ENCODE measurements at places on chromosomes 2 and 18.

DNA sequence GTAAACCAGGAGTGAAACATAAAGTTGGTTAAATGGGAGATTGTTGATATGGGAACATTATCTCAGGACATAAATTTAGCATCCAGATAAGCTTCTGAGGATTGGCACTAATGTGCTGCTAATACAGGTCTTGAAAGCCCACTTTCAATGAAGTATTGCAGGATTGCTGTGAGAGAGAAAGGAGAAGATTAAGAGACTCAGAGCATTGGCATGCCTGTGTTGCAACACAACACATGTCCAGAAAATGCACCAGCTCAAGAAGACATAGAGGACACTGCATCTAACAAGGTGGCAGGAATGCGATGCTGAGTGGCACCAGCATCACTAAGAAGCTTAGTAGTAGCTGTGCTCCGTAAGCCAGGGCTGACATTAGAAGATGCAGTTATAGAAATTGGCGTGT, 728.9 kb downstream of the SUCLG1 start:
- DNase-seq = no peak

DNA sequence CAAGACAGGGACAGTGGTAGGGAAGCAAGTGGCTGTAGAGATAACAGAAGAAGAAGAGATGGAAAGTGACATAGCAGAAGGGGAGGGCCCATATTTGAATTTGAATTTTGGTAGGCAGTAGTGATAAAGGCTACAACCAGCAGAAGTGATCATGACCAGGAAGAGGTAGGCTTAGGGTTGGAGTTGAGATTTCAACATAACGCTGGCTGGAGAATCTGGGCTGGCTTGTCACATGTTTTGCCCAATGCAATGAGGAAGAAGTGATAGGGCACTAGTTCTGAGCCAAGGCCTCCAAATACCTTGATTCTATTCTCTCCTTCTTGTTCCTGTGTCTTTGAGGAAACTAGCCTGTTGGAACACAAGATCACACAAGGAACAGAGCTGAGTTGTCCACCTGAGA, 69.4 kb downstream of the SCG2 start:
- no peak for DNase-seq

DNA sequence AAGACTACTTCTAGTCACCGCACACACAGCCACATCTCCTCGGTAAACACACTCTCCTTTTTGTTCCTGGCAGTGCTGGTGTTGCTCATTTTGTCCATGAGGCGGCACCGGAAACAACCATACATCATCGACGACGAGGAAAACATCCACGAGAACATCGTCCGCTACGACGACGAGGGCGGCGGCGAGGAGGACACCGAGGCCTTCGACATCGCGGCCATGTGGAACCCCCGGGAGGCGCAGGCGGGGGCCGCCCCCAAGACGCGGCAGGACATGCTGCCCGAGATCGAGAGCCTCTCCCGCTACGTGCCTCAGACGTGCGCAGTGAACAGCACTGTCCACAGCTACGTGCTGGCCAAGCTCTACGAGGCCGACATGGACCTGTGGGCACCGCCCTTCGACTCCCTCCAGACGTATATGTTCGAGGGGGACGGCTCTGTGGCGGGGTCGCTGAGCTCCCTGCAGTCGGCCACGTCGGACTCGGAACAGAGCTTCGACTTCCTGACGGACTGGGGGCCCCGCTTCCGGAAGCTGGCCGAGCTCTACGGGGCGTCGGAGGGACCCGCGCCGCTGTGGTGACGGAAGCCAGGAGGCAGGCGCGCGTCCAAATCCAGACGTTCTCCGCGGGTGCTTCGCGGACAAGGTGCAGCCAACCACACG, 221.0 kb downstream of the CDH20 start:
- peak; percentile 17 for DNase-seq

- DNase-seq = no peak
These were observed 32.9 kb downstream of the RTP5 start for GRCh38 chr2:241902357-241902991.

GRCh38 chr2:213609570-213610170, 325.4 kb downstream of the SPAG16 start:
- no peak for DNase-seq

- DNase-seq = no peak
These were observed 7.4 kb upstream of the NTSR2 start for GRCh38 chr2:11677136-11678055.

GRCh38 chr2:74861531-74861930, 27.6 kb downstream of the HK2 start:
- no peak for DNase-seq

- no peak for DNase-seq
These were observed 128.0 kb downstream of the EPHA4 start for GRCh38 chr2:221444106-221444505.

- no peak for DNase-seq
These were observed 229.2 kb downstream of the SLC4A3 start for GRCh38 chr2:219856602-219857001.

DNA sequence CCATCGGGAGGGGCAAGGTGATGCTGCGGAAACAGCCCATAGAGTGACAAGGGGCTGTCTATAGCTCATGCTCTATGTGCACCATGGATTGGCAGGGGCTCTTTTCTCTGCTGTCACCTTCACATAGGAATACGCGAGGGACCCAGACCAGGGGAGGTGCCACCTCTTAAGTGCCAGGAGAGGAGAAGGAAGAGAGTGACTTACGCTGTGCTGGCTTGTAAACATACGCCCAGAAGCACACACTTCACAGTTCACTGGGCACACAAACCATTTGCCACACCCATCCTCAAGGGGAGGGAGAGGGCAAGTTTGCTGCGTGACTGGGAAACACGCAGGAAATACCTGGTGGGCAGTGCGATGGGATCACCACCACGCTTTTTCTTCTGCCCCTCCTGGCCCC, 65.1 kb upstream of the GPR45 start:
- DNase-seq = no peak

GRCh38 chr2:23523373-23524260, 138.6 kb downstream of the KLHL29 start:
- DNase-seq = no peak

GRCh38 chr2:215998636-215999035, 14.7 kb downstream of the MREG start:
- no peak for DNase-seq

DNA sequence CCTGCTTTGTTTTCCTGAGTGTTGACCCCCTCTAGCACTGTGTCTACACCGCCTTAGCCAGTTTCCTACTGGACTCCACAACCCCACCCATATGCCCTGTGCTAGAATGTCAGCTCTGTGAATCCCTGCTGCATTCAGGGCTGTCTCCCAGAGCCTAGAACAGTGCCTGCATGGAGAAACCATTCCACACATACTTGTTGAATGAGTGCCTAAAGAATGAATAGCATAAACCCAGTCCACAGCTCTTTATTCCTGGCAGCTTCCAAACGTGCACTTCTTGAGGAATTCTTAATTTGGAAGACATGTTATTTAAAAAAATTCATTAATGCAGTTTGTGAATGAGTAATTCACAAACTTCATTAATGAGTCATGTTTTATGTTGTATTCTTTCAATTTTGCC, 6.5 kb upstream of the NAPG start:
- DNase-seq = no peak

DNA sequence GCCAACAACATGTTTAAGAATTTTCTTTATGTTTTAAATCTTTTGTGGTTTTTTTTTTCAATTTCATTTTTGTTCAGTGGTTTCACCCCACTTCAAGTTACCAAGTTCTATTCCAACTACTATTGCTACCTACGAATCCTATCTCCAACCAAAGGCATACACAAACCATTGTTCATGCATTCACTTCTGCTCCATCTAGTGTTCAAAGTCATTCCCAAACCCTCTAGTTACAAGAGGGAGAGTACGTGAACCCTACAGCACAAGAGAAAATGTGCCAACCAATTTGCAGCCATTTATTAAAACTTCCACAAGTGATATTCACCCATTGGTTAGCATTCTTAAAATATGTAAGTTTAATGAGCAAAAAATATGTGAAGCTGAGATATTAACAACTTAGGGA, 295.1 kb upstream of the KYNU start:
- DNase-seq = no peak

GRCh38 chr2:96656540-96656939, 14.0 kb downstream of the FER1L5 start:
- DNase-seq = no peak

DNA sequence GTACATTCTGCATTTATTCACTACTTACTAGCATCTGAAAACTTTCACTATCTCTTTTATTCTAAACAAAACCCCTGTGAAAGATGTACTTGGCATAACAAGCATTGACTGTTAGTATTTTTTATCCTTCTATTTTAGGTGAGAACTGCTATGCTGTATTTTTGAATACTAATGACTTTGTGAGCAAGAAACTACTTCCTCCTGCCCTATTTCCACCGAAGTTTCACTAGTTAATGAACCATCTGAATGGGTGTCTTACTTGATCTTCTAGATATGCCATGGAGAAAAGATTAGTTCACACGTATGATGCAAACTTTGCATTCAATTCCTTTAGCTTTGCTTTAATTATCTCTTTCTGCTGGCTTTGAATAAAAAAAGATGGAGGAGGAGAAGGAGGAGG, 68.1 kb downstream of the EPHA4 start:
- no peak for DNase-seq

DNA sequence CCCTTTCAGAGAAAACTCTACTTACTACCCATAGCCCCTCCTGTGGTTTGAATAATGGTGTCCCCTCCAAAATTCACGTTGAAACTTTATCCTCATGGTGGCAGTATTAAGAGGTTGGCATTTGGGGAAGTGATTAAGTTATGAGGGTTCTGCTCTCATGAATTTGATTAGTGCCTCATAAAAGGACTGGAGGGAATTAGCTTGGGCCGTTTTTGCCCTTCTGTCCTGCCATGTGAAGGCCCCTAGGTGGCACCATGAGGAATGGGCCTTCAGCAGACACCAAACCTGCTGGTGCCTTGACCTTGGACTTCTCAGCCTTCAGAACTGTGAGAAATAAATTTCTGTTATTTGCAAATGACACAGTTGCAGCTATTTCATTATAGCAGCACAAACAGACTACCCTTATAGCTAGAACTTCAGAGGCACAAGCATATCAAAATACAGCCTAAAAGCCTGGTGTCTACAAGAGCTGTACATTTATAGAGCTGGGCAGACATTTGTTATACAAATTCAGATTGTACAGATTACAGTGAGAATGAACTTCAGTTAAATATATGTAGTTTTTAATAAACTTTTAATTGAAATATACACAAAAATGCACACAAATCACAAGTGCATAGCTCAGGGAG, 2.6 kb upstream of the PTPN2 start:
- no peak for DNase-seq

DNA sequence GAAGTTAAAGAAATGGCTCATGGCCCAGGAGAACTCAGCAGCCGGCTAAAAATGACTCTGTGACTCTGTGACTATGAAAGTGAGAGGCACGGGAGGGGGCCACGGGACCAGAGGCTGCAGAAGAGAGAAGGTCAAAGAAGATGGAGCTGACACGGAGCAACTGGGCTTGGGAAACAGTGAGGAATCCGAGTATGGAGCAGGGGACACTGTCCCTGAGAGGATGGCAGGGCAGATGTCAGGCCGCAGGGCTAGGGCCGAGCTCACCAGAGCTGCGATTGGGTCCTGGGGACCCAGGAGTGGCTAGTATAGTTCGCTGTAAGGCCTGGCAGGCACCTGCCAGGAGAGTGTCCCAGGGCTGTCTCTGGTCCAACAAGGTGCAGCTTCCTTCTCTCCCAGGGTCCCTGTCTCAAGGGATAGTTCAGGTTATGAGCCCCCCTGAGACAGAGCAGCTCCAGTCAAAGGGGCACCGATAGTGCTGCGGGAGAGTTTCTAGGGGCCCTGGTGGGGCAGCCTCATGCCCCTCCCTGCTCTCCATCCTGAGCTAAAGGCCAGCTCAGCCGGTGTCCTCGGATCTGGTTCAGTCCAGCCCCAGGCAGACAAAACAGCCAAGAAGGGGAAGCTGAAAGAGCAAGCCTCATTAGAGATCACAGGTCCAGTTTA, 42.7 kb downstream of the CIB4 start:
- DNase-seq = no peak

- DNase-seq = no peak
These were observed 408.9 kb downstream of the LRATD1 start for GRCh38 chr2:15041429-15041837.

- no peak for DNase-seq
These were observed 27.7 kb downstream of the THOC1 start for GRCh38 chr18:240175-240574.

DNA sequence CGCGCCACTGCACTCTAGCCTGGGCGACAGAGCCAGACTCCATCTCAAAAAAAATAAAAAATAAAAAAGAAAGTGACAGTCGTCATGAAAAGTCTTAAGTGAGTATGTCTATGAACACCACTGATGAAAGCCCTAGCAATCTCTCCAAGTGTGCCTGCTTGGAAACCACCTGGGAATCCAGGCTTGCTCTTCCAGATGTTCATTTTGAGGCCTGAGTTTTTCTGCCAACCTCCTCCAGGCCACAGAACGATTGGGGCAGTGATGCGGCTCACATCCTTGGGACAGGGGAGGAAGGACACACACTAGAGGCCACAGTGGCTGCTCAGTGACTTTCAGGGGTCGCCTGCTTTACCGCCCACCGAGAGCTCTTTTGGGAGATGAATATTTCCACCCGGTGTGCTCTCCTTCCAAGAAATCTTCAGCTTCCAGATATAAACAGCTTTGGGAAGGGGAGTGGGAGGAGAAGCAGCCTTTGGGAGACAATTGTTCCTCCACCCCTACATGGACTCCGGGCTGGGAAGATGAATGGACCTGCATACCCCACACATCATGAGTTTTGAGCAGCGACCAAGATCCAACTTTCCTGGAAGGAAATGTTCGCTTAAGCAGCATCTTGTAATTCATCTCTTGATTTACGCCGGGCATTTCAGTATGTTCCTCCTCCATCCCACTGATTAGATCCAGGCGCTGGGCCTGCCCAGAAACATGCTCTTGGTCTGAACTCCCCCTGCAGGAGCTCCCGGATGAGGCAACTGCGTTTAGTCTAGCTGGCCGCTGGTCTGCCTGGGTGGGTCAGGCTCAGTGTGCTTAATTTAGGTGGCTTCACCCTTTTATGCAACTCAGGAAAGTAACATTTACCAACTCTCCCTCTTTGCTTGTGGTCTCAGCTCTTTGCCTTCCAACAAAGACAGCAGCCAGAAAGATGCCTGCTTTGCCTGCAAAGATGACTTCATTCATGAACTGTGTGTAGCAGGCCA, 6.2 kb upstream of the ARMC9 start:
- no peak for DNase-seq

GRCh38 chr2:24399434-24400206, 39.3 kb upstream of the ITSN2 start:
- DNase-seq = no peak

DNA sequence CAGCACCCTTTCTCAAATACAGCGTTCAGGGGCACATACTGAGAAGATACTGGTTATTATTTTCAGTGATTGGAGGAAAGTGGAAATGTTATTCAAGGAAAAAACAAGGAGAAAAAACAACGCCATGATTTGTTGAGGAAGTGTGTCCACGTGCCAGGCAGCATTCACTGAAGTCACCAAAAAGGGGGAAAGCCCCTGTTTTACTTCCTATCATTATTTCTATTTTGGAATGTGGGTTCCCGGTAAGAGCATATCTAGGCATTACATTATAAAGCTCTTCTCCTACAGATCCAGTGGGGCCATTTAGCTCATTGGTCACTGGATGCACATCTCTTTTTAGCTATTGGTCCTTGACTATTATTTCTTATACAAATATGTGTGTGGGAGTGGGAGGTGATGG, 518.7 kb downstream of the TXNL1 start:
- no peak for DNase-seq
